ENCODE measurements at places on chromosomes 13 and 19.

DNA sequence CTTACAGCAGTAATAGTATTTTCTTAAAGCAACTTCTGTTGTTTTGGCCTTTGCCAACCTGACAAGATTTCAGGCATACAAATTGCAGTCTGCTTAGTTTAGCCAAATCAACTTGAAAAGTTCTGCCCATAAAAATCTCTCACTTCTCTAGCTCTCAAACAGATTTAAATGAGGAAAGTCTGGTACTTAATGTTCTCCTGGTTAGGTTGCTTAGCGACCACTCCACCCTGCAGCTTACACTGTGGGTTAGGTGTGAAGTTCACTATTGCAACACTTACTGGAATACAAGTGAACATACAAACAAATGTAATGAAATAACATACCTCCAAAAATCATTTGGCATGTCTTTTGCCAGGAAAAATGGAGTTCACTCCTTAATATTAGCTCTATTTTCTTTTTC lies 178.7 kb upstream of the PCDH9 start:
- no peak for DNase-seq

GRCh38 chr13:110816500-110816899 lies 98.4 kb downstream of the ANKRD10 start:
- no peak for DNase-seq

GRCh38 chr13:81987159-81987558 lies 1646.2 kb upstream of the SPRY2 start:
- DNase-seq, result no peak

GRCh38 chr13:45049478-45049877 lies 60.1 kb downstream of the GPALPP1 start:
- no peak for DNase-seq

GRCh38 chr13:98915981-98916380 lies 61.9 kb downstream of the DOCK9 start:
- no peak for DNase-seq

DNA sequence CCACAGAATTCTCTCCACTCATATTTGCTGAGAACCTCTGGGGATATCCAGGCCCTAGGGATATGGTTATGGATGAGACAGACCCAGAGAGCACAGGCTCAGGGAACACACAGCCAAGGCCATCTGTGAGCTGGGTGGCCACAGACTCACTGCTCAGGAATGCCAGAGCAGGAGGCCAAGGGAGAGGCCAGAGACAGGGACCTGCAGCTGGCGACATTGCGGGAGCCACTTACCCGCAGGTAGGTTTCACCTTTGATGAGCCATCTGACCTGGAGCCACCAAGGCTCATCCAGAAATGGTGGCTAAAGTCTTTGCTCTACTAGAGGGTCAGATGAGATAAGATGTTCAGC lies 29.4 kb downstream of the CCNE1 start:
- peak; percentile 48 for DNase-seq

- DNase-seq, result no peak
Observed at GRCh38 chr19:844546-844971, 3.8 kb downstream of the PRTN3 start.

- DNase-seq, result no peak
Observed at GRCh38 chr13:109139346-109139745, 509.9 kb downstream of the MYO16 start.

DNA sequence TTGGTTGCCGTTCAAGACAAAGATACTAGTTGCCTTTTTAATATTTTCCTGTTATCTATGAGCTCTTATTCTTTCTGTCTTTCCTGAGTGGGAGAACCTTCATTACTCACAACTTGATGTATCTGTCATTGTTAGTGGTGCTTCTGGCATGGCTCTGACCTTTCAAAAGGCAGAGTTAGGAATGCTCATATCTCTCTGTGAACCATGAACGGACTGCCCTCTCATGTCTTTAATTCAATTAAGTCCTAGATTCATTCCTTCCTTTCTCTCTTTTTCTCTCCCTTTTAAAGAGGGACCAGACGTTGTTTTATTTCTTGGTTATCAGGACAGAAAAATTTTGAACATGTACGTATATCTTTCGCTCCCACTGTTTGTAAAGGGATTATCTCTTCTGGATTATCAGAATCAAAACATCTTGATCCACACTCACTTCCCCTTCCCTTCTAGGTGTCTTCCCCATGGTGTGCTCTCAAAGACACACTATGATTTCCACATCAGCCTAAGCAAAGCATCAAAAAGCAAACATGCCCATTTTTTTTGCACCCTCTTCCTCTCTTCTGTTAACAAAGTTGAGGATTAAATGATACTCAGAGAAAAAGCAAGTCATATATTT lies 90.3 kb downstream of the LRCH1 start:
- no peak for DNase-seq

DNA sequence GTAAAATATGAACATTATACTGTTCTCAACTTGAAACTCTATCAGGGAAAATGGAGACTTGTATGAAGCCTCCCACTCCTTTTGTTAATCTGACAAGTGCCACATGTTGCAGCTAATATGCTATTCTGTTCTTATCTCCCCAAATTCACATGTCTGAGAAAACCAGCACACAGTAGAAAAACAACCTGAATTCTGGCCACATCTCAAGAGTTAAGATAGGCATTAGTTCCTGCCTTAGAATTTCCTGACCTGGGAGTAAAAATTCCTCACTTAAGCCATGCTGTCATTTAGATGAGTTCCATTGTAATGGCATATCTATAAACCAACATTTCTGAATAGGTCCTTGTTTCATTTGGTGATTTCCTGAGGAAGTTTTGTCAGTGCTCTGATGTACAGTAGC lies 1098.5 kb downstream of the EFNB2 start:
- no peak for DNase-seq

GRCh38 chr13:71517004-71517403 lies 350.0 kb downstream of the DACH1 start:
- DNase-seq, result no peak

DNA sequence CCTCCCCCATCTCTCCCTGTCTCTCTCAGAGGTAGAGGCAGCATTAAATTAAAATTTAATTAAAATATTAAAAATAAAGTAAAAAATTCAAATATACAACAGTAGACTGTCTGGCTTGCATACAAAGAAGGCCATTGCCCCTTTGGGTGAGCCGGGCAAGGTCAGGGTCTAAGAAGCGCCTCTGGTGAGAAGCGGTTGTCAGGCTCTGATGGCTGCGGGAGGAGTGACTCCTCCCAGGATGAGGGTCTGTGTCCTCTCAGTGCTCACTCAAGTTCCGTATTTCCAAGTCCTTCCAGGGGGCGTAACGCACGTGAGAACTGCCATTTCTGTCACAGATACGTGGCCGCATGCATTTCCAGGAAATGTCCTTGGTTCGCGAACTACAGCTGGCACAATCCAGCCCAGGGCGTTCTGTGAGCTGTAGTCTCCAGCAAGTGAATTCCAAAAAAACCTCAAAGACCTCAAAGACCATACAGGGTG lies 737 bp upstream of the ZNF181 start:
- DNase-seq, result peak; percentile 75

- DNase-seq, result no peak
Observed at GRCh38 chr19:10191347-10191746, 3.4 kb downstream of the DNMT1 start.

GRCh38 chr19:6970443-6970842 lies 50.8 kb downstream of the MBD3L2B start:
- no peak for DNase-seq

DNA sequence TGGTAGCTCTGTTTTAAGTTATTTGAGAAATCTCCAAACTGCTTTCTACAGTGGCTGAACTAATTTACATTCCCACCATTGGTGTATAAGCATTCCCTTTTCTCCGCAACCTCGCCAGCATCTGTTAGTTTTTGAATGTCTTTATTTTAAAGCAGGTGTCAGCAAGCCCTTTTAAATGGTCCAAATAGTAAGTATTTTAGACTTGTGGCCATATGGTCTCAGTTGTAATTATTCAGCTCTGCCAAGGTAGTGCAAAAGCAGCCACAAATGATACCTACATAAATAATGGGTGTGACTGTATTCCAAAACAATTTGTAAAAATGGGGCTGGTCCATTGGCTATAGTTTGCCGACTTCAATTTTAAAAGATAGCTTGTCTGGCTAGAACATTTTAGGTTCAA lies 58.7 kb upstream of the TMTC4 start:
- DNase-seq, result no peak

DNA sequence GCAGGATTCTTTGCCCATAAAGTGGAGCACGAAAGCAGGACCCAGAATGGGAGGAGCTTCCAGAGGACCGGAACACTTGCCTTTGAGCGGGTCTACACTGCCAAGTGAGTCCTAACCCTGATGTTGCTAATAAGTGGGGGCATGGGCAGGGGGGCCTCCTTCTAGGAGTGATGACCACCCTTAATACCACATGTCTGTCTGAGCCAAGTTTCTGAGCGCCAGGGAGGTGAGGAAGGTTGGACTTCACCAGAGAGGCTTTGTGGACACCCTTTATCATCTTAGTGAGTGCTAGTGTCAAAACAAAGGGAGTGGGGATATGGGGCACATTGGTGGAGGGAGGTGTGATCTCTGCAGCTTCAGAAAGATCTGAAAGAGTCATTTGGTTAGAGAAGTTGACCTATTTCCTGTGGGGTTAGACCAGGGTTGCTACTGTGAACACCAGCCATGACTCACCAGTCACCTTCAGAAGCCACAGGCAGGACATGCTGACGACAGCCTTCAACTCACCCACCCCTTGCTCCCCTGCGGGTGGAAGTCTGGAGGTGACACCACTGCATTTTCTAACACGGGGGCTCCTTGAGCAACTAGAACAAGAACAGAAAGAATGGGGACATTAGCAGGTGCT lies 8.8 kb downstream of the ALOX5AP start:
- DNase-seq, result no peak

DNA sequence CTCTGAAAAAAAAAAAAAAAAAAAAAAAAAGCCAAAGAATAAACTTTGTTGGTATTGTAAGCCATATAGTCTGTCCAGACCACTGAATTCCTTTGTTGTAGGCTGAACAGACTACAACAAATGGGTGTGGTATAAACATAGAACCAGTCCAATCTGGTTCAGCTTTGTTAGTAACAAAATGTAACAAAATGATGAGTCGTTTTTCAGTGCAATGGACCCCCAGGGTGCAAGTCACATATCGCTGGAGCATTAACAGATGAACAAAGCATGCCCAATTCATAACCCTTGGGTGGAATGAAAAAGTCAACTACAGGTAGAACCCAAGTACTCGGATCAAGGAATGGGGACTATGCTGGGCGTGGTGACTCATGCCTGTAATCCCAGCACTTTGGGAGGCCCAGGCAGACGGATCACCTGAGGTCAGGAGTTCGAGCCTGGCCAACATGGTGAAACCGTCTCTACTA lies 13.6 kb upstream of the FCHO1 start:
- no peak for DNase-seq

GRCh38 chr19:3113100-3114017 lies 19.2 kb downstream of the GNA11 start:
- no peak for DNase-seq

DNA sequence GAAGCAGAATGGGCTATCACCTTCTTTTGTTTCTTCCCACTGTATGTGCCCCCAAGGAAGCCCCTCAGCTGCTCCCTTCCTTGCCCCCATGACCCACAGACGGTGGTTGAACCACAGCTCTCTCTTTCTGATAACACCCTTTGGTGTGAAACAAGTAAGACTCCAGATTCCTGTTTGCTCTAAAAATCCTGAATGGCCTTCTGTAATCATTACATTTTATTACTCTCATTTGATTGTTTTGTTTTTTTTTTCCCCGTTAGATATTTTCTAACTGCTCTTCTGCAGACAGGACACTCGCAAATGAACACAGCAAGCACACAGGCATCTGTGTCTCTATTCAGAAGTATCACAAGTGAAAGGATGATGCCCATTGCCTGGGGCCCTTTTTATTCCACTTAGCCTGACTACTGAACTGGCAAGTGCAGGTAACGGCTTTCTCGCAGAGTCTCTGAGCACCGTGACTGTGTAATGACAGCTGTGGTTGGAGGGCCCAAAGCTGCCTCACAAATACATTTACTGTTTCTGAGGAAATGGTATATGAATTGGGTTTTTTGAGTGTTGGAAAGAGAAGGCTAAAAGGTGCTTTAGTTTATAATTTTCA lies 59.3 kb downstream of the OXGR1 start:
- DNase-seq, result no peak

DNA sequence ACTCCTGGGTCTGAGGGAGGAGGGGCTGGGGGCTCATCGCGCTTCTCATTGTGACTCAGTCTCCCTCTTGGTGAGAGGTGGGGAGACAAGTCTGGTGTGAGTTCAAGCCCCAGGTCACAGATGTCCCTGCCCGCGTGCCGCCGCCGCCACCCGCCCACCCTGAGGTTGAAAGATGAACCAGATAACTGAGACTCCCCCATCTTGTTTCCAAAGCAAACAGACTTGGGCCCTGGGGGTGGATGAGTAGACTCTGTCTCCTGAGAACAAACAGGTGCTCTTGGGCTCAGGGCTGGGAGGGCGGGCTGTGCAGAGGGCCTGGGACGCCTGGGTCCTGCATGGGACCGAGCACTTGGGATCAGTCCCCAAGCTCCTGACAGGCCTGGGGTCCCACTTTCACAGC lies 567 bp downstream of the SBK2 start:
- DNase-seq, result no peak

DNA sequence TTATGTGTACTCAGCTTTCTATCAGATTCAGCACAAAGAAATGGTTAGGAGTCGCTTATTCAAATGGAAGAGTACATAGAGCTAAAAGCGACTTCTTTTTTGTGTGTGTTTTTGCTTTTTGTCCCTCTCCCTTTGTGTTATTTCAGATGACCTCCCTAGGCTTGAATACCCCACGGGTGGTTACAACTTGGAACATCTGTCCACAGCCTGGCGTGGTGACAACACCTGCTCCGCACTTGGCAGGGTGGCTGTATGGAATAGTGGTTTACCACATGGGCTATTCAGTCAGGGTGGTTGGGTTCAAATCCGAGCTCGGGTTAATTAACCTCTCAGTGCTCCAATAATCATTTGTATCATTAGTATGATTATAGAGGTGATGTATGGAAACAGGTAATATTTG lies 151.6 kb upstream of the FREM2 start:
- DNase-seq, result no peak

GRCh38 chr19:14333101-14333871 lies 48.0 kb upstream of the ADGRE5 start:
- no peak for DNase-seq

DNA sequence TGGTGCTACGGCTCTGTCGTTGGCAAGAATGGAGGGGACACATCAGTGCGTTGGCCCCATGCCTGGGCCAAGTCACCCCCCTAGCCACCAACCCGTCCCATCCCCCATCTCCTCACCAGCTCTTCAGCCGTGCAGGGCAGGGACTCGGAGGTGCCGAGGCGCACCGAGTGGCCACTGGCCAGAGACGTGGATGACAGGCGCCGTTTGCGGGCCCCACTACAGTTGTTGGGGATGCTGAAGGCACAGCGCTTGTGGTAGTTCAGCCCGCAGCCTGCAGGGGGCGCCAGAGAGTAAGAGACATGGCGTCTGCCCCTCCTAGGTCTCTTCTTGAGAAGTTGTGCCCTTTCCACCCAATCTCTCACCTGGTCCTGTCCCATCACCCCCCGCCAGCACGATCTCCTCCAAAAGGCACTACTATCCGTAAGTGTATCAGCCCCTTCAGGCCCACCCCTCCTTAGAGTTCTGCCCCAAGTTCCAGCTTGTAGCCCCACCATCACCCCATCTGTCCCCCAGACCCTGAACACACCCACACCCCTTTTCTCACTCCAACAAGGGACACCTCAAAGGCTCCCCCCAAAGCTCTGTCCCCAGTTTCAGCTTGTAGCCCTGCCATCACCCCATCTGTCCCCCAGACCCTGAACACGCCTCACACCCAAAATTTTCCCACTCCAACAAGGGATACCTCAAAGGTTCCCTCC lies 12.4 kb downstream of the PRKD2 start:
- peak; percentile 85 for DNase-seq

GRCh38 chr19:5001615-5002014 lies 32.7 kb downstream of the KDM4B start:
- no peak for DNase-seq

Data from sigmoid colon (tissue), 7 donors.